Kidney tubule cell (primary cell): ENCODE measurements at places on chromosomes 1 and 21.

DNA sequence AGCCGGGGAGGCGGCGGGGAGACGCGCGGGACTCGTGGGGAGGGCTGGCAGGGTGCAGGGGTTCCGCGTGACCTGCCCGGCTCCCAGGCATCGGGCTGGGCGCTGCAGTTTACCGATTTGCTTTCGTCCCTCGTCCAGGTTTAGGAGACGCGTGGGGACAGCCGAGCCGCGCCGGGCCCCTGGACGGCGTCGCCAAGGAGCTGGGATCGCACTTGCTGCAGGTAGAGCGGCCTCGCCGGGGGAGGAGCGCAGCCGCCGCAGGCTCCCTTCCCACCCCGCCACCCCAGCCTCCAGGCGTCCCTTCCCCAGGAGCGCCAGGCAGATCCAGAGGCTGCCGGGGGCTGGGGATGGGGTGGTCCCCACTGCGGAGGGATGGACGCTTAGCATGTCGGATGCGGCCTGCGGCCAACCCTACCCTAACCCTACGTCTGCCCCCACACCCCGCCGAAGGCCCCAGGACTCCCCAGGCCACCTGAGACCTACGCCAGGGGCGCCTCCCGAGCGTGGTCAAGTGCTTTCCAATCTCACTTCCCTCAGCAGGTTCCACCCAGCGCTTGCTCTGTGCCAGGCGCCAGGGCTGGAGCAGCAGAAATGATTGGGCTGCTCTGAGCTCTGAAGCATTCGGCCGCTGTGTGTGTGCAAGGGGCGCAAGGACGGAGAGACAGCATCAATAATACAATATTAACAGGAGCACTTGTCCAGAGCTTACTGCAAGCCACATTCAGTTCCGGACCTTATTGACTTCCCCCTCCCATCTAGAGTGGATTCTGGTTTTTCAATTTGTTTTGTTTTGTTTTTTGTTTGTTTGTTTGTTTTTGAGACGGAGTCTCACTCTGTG lies 10.3 kb downstream of the SIM2 start:
- peak; percentile 40 for DNase-seq

DNA sequence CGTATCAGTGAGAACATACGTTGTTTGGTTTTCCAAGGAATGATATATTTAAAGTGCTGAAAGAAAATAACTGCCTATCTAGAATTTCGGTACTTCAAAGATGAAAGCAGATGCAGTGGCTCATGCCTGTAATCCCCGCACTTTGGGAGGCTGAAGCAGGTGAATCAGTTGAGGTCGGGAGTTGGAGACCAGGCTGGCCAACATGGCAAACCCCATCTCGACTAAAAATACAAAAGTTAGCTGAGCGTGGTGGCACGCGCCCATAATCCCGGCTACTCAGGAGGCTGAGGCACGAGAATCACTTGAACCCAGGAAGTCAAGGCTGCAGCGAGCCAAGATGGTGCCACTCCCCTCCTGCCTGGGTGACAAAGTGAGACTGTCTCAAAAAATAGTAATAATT lies 16.4 kb downstream of the CD244 start:
- no peak for DNase-seq

- DNase-seq = peak; percentile 54
These were observed 35.1 kb downstream of the PTPRF start for GRCh38 chr1:43565600-43566360.

DNA sequence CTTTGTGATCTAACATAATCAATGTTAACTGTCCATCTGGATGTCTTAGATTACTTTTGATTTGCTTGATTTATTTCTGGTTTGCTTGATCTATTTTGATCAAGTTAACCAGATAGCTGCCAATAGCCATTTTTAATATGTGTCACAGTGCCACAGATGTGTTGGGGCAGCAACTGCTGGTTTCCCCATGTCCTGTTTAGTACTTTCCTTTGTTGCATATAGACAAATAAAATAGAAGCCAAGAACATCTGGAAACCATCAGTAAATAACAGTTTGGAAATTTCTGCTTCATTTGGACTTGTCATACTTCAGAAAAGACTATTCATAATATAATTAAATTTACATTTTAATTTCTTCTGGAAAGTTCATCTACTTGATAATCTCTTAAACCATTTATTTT lies 145.6 kb upstream of the C21orf91 start:
- DNase-seq = no peak

DNA sequence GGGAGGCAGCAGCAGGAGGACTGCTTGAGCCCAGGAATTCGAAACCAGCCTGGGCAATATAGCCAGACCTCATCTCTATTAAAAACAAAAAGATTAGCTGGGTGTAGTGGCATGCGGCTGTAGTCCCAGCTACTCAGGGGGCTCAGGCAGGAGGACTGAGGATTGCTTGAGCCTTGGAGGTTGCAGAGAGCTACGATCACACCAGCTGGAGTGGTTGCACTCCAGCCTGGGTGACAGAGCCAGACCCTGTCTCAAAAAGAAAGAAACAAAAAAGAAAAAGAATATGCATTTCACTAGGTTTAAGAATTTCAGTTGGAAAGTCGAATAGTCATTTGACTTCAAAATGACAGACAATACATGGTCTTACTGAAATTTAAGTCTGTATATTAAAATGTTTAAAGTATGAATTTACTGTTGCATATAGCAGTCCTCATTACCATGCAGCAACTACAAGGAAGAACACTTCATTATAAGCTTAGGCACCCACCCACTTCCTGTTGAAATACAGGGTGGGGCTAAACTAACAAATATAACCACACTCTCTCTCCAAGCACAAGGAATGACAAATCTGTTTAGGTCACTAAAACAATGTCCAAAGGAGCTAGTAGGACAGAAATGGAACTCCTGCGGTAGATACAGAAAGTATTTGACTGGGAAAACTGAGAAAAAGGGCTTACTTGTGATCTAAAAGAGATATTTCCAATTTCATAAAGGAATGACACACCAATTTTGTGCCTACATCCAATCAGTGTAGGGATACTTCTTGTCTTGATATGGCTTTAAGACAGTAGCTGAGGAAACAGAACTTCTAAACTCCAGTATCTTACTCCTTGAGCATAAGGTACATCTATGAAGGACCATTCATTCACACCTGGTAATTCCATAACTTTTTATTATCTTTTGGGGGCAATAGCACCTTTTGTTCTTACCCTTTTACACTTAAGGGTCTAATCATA lies 44.1 kb downstream of the GPR3 start:
- DNase-seq = peak; percentile 71

- no peak for DNase-seq
These were observed 28.0 kb downstream of the B3GALT5 start for GRCh38 chr21:39640754-39641153.

- DNase-seq = no peak
These were observed 175.6 kb upstream of the HP1BP3 start for GRCh38 chr1:20962576-20963258.

DNA sequence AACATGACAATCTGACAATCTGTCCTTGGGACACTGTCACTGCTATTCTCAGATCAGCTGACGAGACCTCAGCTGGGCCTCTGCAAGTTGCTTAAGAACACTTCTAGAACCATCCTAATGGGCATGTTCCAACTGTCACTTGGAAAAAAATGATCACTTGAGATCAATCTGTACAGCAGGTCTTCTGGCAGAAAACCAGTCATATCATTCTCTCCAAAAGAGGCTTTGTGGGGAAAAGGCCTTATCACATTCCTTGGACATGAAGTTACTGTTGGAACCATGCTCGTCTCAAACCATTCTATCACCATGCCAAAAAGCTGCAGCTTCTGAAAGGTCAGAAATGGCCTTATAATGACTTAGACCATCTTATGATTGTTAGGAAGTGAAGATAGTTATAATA lies 744.2 kb downstream of the USP25 start:
- no peak for DNase-seq

DNA sequence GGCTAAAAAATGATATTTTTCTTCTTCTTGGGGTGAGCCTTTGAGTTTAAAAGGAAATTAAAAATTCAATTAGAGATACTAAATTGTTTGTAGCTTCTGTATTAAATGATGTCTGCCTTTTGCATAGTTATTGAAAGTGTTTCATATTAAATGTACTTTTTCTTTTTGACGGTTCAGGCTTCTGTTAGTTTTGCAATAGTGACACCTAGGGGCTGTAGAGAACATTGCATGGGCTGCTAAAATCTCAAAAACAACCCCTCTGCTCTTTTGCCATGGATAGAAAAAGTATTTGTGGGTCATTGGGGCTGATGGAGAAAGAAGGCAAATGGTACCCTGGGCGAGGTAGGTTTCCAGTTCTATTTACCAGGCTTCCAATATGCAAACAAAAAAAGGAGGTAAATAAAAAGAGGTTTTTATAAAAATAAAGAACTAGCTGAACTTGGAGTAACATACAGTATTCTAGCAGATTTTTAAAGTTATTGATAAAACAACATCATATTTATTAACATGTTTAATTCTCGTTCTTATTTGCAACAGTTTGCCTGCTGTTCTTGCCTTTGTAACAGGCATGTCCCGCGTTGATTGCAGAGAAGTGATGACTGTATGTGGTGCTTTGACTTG lies 115.4 kb upstream of the HOOK1 start:
- peak; percentile 59 for DNase-seq

GRCh38 chr1:96104906-96105305 lies 616.7 kb upstream of the PTBP2 start:
- DNase-seq = no peak

- DNase-seq = peak; percentile 84
These were observed 27.1 kb downstream of the NEK2 start for GRCh38 chr1:211648336-211648735.

GRCh38 chr1:55334160-55334559 lies 119.0 kb upstream of the USP24 start:
- no peak for DNase-seq

DNA sequence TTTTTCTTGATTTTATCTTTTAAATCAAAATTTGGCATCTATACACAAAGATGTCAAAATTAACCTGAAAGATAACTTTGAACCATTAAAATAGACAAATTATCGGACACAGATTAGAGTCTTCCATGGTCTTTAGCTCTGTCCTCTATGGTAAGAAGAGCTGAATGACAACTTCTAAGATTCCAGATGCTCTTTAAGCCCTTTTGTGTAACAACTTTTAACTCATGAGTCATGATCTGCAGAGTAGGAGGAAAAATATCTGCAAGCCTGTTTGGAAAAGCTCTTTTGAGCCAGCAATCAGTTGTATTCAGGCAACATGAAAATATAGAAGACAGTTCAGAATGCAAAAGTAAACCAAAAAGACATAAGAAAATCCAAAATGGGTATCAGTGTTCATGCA lies 37.8 kb downstream of the TTC13 start:
- no peak for DNase-seq

DNA sequence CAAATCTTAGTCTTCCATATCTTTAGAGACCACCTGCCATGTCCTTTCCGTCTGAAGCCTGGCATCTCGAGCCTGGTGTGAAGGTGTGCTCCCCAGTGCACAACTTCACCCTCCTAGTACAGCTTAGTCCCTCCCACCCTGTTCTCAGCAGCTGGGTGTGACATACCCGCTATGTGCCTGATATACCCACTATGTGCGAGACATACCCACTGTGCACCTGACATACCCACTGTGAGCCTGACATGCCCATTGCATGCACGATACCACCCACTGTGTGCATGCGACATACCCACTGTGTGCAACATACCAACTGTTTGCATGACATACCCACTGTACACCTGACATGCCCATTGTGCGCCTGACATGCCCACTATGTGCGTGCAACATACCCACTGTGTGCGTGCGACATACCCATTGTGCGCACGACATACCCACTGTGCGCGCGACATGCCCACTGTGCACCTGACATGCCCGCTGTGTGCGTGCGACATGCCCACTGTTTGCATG lies 3.0 kb upstream of the RRP1 start:
- DNase-seq = no peak

DNA sequence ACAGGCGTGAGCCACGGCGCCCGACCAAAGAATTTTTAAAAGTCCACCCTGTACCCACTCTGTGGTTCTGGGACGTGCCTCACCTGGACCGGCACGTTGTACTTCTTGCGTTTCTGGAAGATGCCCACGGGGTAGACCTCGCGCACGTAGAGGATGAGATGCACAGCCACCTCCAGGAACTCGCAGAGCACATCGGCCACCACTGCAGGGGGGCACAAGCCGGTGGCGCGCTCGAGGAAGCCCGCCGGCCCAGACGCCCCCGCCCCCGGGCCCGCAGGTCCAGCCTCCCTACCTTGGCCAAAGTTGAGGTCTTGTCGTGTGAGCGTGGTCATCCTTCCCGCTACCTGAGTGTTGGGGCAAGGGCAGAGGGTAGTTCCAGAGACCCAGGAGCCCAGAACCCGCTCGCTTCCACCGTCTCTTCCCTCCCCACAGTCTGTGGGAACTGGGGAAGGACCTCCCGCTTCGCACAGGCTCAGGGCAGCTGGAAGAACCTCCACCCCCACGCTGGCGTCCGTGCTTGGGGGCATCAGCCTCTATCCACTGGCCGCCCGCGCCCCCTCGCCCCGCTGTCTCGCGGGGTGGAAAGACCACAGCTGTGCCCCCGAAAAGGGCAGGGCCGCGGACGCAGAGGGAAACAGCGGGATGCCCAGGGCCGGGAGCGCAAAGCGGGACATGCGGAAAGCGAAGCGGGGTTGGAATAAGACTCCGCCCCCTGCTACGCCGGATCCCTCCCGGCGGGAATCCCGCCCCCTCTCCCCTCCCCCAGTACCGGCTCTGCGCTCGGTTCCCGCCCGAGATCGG lies 478 bp downstream of the MAD2L2 start:
- DNase-seq = no peak

- DNase-seq = no peak
These were observed 2.0 kb downstream of the ZDHHC18 start for GRCh38 chr1:26828411-26828991.

- no peak for DNase-seq
These were observed 8.8 kb upstream of the BTG2 start for GRCh38 chr1:203296460-203297073.

DNA sequence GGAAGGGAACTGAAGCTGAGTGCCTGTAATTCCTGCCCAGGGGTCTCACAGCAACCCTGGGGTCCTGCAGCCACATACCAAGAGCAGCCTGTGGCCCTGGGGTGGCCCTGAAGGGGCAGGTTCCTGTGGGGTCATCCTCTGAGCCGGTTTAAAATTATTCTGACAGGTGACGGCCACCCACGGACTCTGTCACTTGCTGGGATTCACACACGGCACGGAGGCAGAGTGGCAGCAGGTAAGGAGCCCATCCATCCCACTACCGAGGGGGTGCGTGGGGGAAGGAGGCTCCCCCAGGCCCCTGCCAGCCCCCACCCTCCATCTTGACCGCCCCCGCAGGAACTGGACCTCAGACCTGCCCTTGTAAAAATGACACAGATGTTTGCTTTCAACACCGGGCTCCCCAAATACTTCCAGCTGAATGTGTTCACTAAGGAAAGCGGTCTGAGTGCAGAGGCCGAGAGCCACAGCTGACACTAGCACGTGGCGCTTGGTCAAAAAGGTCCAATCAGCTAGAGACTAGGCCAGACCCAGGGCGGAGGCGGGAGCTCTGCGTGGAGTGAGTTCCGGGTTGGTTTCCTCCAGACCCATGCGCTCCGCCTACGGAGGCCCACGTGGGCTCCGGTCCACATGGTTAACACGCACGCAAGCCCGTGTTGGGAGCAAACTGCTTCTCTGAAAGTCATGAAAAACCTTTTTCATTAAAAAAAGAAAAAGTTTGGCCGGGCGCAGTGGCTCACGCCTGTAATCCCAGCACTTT lies 10.0 kb downstream of the YBEY start:
- DNase-seq = peak; percentile 53

- DNase-seq = no peak
These were observed 20.7 kb downstream of the PDIK1L start for GRCh38 chr1:26132128-26132833.

- no peak for DNase-seq
These were observed 71.0 kb downstream of the POU2F1 start for GRCh38 chr1:167291539-167292185.
